ENCODE measurements at places on chromosomes 3 and 15.

DNA sequence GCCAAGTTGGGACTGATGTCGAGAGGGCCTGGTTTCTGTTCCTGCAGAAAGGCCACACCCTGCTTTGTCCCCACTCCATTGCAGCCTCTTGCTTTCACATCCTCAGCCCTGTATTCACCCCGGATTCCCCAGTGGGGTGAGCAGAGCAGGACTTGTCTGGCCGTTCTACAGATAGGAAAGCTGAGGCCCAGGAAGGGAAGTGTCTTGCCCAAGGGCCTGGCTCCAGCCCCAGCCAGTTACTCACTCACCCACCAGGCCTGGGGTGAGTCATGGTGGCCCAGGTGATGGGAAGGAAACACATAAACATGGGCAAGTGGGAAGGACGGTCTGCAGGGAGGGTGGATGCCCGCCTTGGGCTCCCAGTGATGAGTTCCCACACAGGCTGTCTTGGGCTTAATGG lies 6.1 kb upstream of the DUSP7 start:
- DNase-seq: no peak

DNA sequence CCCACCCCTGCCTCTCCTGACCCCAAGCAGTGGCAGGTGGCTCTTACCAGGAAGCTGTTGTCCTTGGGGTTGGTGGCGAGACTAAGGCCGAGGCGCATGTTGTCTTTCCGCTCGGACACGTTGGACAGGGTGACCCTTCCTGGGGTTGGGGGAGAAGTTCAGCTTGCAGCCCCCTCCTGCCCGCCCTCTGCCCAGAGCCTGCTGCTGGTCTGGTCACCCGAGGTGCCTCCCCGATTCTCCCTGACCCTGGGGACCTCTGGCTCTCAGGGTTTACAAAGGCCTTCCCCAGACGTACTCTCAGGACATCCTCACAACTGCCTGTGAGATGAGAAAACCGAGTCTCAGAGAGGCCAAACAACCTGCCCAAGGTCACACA lies 67.3 kb downstream of the ITGA11 start:
- no peak for DNase-seq

DNA sequence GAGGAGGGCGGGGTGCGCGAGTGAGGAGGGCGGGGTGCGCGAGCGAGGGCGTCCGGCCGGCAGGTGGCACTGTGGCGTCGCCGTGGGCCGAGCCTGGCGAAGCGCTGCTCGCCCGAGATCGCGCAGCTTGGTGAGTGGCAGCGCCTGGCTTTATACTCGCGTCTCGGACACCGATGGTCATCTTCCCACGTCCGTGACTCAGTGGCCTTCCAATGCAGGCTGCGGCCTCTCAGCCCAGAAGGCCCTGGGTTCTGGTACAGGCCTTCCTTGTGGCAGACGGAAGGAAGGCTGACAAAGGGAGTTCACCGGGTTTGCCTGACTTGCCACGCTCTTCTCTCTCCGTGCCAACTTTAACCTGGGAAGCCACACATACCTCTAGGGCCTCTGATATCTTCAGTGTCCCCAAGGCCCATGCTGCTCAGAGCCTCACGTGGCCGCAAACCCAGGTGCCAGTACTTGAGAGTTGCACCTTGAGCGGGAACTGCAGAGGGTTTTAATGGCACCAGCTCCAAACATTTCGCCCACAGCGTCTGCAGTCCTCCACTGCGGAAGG lies 195.3 kb upstream of the LYSMD4 start:
- peak; percentile 44 for DNase-seq

DNA sequence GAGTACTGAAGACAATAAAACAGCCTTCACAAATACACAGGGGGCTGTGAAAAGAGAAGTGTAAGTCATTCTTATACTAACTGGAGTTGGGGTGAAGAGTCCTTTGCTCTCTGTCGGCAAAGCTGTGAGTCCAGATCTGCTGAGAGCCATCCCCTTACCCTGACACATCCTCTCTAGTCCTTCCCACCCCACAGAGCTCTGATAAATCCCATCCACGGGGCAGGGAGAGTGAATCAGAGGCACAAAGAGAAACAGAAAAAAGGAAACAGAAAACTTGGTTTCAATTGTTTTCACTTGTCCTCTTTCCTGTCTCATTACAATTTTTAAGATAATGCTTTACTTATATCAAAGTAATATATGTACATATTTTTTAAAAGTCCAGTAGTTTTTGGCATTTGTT lies 18.2 kb upstream of the ZNF639 start:
- DNase-seq: no peak

DNA sequence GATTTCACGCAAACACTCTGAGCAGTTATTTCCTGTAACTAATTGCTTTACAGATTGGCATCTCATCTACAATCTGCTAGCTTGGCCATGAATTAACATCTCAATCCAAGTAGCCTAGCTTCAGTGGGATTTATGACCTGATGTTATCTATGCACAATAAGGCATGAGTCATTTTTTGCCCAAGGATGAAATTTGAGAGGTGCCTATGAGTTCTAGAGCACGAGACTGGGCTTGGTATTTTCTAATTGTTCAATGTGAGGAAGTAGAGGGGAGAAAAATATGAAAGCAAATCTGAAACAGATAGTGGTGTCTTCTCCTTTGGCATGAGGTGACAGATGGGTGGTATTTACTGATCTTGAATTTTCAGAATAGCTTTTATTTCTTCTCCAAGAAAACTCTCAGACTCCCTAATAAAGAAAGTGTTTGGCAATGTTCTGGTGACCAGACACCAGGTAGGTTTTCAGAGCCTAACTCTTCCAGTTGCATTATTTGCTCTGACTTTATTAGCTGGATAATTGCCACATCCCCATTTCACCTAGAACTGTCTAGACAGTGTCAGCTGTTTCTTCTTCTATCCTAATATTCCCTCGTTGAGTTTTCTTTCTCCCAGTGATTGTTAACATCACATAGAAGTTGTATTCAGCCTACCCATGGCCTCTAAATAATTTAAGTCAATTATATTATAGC lies 301.0 kb upstream of the UMPS start:
- no peak for DNase-seq

DNA sequence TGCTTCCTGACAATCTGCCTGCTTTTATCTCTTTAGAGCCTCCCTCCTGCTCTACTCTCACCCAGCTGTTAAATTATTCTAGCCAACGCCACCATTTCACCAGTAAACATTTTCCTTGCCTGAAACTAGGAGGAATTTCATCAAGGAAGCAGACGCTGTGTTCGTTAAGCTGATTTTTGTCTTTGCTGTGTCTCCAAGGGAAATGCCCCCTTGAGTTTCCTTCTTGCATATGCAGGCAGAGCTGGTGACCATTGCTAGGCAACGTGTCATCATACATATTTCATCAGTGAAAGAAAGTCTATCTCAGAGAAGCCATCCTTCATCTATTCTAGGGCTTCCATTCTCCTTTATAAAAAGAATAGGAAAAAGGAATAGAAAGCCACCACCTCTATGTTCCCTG lies 87.0 kb upstream of the ST8SIA2 start:
- DNase-seq: no peak

- DNase-seq: no peak
Observed at GRCh38 chr3:36733162-36733696, 31.1 kb downstream of the DCLK3 start.

- DNase-seq: no peak
Observed at GRCh38 chr15:42611532-42611931, 36.1 kb downstream of the STARD9 start.
